Peyer's patch (tissue), 4 donors: ENCODE measurements at places on chromosomes 16 and 17.

GRCh38 chr17:57915985-57916757 is 39.0 kb downstream of the CUEDC1 start:
- DNase-seq: no peak

GRCh38 chr16:49337814-49338350 is 35.7 kb upstream of the C16orf78 start:
- no peak for DNase-seq

DNA sequence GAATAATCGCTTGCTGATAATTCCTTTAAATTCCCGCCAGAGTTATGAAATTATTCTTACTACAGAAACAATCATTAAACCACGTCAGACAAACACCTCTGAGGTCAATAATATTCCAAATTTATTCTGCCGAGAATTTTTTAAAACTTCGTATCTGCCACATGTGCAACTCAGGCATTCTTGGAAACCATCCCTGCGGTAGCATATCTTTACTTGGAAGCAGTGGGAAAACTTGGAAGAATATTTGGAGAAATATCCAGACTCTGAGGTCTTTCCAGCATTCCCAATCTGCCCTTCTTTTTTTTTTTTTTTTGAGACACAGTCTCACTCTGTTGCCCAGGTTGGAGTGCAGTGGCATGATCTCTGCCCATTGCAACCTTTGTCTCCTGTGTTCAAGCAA is 2.0 kb upstream of the CCL11 start:
- DNase-seq: no peak

- DNase-seq: peak; percentile 87
Observed at GRCh38 chr16:81481207-81481821, 36.7 kb downstream of the CMIP start.

- no peak for DNase-seq
Observed at GRCh38 chr17:16001226-16001897, 1.7 kb downstream of the TTC19 start.

- DNase-seq: no peak
Observed at GRCh38 chr17:13086142-13086769, 68.4 kb upstream of the ELAC2 start.

DNA sequence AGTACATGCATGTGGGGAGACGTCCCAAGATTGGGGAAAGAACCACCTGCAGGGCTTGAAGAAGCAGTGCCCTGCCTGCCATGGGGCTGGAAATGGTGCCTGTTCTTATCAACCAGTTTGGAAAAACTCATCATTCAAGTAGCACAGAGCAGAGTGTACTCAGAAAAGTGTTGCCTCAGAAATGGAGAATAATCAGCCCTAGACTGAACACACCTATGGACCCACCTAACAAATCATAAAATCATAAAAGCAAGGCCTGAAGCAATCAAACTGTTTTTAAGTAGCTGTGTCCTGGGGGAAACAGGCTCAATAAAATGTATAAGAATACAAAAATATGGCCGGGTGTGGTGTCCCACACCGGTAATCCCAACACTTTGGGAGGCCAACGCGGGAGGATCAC is 11.2 kb downstream of the QRICH2 start:
- no peak for DNase-seq

DNA sequence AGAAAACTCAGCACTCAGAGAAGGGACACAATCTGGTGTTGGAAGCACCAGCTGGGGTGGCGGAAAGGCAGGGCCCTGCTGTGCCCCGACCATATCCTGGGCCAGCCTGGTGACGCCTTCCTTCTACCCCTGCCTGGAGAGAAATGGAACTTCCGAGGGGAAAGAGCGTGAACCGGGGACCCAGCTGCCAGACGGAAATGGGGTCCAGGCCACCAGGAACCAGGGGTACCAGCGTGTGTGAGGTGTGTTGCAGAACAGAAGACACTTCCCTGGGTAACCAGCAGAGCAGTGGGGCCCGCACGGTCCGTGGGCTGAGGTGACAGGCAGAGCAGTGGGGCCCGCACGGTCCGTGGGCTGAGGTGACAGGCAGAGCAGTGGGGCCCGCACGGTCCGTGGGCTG is 6.8 kb downstream of the RAB40B start:
- DNase-seq: no peak
